ENCODE measurements at places on chromosomes 3 and 15.

- peak; percentile 89 for DNase-seq
These were observed 21.6 kb downstream of the SPTSSB start for GRCh38 chr3:161349529-161350312.

- DNase-seq = peak; percentile 13
These were observed 62.3 kb downstream of the PPARG start for GRCh38 chr3:12351145-12351544.

DNA sequence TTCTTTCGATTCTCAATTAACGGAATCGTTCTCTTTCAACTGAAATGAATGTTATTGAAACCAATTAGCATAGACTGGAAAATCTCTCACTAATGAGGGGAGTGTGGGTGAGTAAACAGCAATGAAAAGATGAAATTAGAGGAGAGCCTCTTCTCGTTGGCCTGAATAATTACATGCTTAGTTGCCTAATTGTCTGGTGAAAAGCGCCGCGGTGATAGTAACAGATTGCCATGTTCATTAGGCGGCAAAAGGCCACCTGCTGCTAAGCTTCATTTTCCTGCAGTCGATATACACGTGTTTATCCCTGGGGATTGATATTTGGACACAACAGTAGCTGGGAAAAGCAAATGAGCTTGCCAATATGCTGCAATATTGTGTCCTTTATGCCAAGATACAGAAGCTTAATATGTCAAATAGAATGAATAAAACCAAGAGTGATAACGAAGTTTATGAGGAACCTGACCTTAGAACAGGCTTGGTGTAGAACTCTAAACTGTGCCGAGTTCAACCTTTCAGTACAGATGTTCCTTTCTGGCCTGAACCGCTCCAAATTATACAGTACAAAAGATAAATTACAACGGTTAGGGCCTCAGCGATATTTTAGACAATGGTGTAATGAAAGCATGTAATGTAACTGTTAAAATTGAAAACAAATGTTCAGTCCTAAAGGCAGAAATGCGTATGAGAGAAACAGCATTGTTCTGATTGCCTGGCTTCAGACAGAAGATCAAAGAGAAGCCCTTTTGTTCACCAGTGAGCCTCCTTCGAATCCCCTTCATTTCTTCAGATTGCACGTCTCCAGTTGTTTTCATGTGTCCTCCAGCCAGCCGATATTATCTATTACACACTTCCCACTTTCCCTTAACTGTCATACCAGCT, 185.2 kb downstream of the SHOX2 start:
- peak; percentile 30 for DNase-seq

DNA sequence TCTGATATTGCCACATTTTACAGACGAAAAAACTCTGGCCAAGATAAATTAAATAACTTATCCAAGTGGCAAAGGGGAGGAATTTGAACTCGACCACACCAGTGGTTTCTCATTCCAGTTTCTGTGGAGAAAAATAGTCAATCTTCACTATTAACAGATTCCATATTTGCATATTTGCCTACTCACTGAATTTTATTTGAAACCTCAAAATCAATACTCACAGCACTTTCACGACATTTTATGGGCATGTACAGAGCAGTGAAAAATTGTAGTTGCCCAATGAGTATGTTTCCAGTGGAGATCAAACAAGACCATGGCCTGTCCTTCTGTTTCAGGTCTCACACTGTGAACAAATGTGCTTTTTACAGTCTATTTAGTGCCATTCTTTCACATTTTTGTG, 374.3 kb downstream of the MAGI1 start:
- peak; percentile 52 for DNase-seq

GRCh38 chr3:184066211-184066610, 13.4 kb downstream of the HTR3C start:
- no peak for DNase-seq

DNA sequence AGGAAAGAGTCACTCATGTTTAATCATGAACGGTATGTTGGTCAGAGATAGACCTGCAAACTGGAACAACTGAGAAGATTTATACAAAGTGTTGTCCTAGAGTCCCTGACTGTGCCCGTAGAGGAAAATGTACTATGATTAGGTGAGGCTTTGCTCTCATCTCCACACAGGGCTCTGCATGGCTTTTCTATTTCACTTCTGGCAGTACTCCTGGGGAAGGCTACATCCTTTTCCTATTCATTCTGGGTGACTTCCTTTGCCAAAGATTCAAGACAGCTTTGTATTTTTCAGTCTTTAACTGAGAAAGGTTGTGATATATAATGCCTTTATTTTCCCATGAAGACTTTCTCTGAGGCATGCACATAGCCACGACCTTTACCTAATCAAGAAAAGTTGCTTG, 414.7 kb downstream of the ZBTB20 start:
- no peak for DNase-seq

DNA sequence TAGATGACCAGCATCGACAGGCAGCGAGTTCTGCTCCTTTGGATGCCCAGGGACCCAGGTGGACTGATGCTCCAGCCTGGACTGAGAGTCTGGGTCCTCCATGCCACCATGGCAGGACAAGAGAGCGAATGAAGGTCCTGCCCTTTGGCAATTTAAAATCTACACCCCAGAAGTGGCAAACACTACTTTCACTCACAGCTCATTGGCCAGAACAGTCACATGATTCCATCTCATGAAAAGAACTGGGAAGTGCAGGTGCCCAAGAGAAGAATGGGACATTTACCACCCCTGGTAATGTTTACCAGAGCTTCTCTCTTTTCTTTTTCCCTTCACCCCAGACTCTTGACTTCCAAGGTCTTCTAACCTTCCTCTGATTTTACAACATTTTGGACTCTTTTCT, 87.8 kb upstream of the SLCO3A1 start:
- no peak for DNase-seq

- DNase-seq = no peak
These were observed 345.6 kb downstream of the NLGN1 start for GRCh38 chr3:173743111-173743510.

DNA sequence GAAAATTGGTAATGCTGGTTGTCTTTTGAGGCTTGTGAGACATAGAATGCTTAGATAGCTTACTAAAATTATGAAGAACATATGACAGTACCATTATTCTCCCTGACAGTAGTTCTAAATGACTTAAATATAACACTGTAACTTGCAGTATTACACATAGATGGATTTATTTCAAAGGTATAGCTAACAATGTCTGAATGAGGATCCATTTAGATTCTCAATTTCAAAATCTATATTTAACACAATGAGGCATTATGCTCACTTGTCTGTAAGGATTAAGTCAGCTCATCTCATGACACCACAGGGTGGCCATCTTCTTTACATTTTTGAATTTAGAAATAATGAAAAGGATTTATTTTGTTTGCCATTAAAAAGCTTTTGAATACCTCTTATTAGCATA, 108.4 kb downstream of the CCNL1 start:
- DNase-seq = no peak

- peak; percentile 31 for DNase-seq
These were observed 217.8 kb downstream of the CHST2 start for GRCh38 chr3:143337387-143337786.

GRCh38 chr3:191968299-191968698, 507.3 kb downstream of the PYDC2 start:
- no peak for DNase-seq

DNA sequence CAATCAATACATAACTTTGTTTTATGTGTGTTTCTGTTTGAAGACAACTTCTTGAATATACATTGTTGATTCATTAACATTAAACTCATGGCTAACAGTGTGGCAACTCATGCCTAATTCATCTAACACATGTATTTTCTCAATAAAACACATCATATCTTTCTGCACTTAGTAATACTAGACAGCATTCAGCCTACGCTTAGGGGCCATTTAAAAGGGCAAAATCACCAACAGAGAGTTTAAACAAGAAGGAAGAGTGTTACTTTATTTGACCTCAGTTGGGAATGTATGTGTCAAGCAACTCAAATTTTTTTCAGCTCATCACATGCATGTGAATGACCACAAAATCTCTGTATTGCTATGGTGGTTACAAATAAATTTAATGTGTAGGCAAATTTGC, 128.8 kb upstream of the AADACL2 start:
- no peak for DNase-seq

- DNase-seq = no peak
These were observed 467.3 kb downstream of the SHQ1 start for GRCh38 chr3:72380711-72381493.

DNA sequence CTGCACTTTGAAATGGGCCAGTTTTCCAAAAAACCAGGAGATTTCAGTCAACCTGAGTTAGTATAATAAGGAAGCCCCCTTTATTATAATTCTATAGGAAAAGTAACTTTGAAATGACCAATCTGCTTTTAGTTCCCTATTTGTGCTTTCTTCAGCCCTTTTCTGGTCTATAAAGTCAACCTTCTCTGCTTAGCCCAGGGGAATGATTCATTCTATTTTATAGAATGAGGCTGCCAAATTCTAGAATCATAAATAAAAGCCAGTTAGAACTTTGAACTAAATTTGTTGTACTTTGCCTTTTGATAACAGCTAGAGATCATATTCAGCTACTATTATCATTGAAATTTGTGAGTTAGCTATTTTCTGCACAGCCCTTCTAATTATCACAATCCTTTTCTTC, 24.7 kb downstream of the CIP2A start:
- DNase-seq = no peak

DNA sequence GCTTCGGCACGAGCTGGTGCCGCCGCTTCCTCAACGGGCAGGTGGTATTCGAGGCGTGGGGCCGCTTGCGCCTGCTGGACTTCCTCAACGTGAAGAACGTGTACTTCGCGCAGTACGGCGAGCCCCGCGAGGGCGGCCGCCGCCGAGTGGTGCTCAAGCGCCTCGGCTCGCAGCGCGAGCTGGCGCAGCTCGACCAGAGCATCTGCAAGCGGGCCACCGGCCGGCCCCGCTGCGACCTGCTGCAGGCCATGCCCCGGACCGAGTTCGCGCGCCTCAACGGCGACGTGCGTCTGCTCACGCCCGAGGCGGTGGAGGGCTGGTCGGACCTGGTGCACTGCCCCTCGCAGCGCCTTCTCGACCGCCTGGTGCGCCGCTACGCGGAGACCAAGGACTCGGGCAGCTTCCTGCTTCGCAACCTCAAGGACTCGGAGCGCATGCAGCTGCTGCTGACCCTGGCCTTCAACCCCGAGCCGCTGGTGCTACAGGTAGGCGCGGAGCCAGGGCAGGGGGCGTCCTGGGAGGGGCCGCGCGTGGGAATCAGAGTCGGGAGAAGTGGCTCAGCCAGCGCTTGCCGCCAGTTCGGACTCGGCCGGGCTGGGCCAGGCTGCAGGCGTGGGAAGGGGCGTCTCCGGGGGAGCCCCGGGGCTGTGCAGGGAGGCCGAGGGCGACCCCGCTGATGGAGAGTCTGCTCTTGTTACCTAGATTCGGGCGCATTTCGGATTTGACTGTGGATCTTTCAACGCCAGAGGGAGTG, 1.1 kb downstream of the DIPK2A start:
- peak; percentile 66 for DNase-seq

- DNase-seq = no peak
These were observed 357.4 kb downstream of the GAP43 start for GRCh38 chr3:115980709-115981108.

GRCh38 chr3:152232679-152233078, 36.0 kb upstream of the MBNL1 start:
- no peak for DNase-seq

DNA sequence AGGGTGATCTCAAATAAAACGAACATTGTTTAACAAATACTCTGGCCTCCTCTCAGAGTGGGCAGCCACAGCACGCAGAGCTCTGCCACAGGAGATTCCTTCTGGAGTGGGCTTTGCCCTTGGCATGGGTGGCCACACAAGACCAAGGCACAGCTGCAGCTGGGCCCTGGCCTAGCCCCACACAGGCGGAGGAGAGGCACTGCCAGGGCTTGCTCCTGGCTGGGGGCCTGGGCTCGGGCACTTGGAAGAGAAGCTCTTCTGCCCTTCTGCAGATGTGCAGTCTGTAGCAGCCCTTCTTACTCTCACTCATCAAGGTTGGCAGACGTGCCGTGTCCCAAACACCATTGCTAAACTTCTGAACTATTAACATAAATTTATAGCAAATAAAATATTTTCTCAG, 67.2 kb downstream of the CRTC3 start:
- DNase-seq = peak; percentile 22

DNA sequence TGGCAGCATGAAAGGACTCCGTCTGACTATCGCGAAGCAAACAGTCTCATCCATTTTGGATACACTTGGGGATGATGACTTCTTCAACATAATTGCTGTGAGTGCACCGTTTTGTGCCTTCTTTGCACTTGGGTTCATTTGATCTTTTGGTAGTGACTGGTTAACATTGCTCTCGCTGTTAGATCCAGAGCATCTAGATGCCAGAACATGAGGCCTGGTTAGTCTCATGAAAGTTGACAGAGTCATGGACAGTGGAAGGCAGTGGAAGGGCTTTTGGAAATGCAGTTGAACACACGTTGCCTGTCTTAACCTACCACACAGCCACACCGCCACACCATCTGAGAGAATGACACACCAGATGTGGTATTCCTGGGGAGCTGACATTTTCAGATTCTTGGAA, 357.9 kb downstream of the LRTM1 start:
- DNase-seq = no peak

GRCh38 chr3:188309437-188310269, 155.7 kb downstream of the LPP start:
- DNase-seq = no peak

DNA sequence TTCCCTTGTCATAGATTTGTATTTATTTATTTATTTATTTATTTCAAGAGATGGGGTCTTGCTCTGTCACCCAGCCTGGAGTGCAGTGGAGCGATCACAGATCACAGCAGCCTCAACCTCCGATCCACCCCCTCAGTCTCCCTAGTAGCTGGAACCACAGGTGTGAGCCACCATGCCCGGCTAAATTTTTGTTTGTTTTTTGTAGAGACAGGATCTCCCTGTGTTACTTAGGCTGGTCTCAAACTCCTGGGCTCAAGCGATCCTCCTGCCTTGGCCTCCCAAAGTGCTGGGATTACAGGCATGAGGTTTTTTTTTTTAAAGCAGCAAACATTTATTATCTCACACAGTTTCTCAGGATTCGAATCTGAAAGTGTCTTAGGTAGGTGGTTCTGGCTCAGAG, 2.5 kb downstream of the TTBK2 start:
- no peak for DNase-seq

- no peak for DNase-seq
These were observed 15.1 kb upstream of the IQSEC1 start for GRCh38 chr3:13088028-13089006.

- no peak for DNase-seq
These were observed 164.7 kb downstream of the SV2B start for GRCh38 chr15:91264651-91265351.

- DNase-seq = no peak
These were observed 98.7 kb downstream of the KCNMB2 start for GRCh38 chr3:178634975-178635374.

- no peak for DNase-seq
These were observed 24.1 kb downstream of the MAGI1 start for GRCh38 chr3:66014651-66015050.

GRCh38 chr15:76376029-76376428, 39.5 kb downstream of the ISL2 start:
- no peak for DNase-seq

GRCh38 chr15:96358001-96358801, 27.7 kb downstream of the NR2F2 start:
- no peak for DNase-seq

DNA sequence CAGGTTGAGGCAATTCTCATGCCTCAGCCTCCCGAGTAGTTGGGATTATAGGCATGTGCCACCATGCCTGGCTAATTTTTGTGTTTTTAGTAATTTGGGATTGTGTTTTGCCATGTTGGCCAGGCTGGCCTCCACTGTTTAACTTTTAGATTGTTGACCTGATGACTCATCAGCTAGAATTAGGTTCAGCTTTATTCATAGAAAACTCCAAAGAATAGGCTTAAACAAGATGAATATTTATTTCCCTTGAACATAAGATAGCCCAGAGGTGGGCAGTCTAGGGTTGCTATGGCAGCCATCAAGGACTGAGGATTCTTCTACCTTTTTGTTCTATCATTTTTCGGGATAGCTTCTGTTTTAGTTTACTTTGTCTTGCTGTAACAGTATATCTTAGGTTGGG, 99.6 kb upstream of the SELENOK start:
- no peak for DNase-seq
